Vagina (tissue), 2 donors: ENCODE measurements at places on chromosomes 6 and 20.

GRCh38 chr20:42567409-42567808 is 622.3 kb downstream of the PTPRT start:
- DNase-seq, result no peak

GRCh38 chr20:11118802-11119380 is 445.1 kb upstream of the JAG1 start:
- no peak for DNase-seq

- DNase-seq, result no peak
Observed at GRCh38 chr6:74658391-74658790, 547.5 kb downstream of the COL12A1 start.

DNA sequence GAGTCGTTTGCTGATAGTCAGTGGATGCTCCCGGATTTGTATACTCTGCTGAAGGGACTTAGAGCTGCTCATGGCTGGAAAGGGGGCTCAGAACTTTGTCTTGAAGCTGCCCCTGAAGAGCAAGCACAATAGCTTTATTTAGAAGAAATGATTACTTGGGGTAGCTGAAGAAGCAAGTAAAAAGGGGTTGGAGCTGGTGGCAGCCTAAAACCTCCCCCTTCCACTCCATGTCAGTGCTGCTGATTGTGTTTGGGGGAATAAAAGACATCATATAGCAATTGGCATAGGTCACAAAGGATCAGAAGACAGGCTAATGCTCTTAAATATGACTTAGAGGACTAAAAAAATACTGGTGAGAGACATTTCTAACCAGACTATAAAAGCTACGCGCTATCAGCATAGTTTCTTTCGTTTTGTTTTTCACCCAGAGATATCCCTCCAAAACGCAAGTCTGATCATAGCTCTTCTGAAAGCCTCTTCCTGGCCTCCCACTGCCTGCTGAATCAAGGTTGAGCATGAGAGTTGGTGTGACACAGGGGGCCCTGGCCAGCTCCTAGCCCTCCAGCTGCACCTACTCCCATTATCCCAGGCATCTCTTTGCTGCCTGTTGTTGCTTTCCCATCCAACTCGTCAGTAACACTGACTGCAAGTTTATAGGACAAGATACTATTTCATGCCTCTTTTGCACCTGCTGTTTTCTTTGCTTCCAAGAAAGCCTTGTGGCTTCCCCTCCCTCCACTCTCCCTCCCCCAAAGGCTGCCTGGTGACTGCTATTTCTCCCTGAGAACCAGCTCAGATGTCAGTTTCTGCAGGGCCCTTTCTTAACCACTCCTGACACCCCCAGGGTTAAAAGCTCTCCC is 33.9 kb upstream of the SGK1 start:
- no peak for DNase-seq

GRCh38 chr6:125811259-125811658 is 20.5 kb downstream of the NCOA7 start:
- DNase-seq, result no peak

DNA sequence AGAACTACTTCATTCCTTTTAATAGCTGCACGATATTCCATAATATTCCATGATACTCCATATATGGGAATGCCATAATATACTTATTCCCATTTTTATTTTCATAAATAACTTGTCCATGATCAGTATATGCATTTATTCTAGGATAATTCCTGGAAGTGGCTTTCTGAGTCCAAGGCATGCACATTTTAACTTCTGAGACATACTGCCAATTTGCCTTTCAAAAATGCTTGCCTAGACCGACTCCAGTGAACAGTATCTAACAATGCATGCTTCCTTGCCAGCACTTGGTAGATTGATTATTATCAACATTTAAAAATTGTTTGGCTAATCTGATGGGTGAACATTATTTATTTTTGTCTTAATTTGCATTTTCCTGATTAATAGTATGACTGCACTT is 54.0 kb downstream of the SPTLC3 start:
- no peak for DNase-seq
